ENCODE measurements at places on chromosomes 1 and 21.

- DNase-seq = no peak
Measured at GRCh38 chr1:239456788-239457187, 70.4 kb downstream of the CHRM3 start.

- DNase-seq = no peak
Measured at GRCh38 chr21:45889961-45890360, 91.6 kb upstream of the COL6A1 start.

DNA sequence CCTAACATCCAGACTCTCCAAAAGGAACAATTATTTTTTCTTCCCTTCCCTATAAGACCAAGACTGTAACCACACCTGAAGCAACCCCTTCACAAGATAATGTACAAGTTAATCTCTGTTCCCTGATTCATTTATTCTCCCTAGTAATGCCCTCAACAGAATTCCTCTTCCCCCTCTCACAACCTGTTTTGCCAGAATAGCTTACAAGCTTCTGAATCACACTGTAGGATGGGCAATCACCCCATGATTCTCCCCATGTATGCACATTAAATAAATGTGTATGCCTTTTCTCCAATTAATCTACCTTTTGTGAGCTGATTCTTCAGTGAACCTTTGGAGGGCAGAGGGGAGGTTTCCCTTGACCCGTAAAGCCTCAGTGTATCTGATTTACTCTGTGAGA is 20.9 kb upstream of the RNF11 start:
- no peak for DNase-seq

DNA sequence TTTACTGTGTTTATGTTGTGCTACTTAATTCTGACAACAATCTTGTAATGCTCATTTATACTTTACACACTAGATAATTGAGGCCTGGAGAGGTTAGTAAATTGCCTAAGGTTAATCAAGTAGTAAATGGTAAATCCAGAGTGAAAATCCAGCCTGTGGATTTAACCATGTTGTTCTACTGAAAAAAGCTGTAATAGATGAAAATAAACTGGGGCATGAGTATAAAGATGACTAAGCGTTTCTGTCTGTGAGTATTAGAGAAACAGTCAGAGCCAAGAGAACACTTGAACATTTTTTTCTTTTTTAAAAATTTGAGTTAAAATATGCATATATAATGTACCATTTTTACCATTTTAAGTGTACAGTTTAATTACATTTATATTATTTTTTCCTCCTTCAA is 47.9 kb upstream of the LEPR start:
- DNase-seq = no peak

GRCh38 chr1:19445417-19446342 is 39.7 kb downstream of the CAPZB start:
- DNase-seq = no peak

- DNase-seq = no peak
Measured at GRCh38 chr1:36160949-36161485, 5.1 kb downstream of the MAP7D1 start.

Measured in NT2/D1 (cell line).